ENCODE measurements at places on chromosomes 5 and 9.

GRCh38 chr9:72150661-72151060, 1.4 kb downstream of the GDA start:
- DNase-seq: no peak

DNA sequence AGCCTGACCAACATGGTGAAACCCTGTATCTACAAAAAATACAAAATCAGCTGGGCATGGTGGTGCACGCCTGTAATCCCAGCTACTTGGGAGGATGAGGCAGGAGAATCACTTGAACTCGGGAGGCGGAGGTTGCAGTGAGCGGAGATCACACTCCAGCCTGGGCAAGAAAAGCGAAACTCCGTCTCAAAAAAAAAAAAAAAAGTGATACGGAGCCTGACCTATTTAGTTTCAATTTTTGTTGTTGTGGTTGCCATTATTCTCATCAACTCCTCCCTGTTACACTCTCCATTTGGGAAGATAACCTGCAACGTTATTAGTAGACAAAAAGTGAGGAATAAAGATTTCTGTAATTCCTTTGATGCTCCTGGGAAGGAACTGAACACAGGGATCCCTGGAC, 1.3 kb downstream of the STOM start:
- DNase-seq: no peak

GRCh38 chr5:74462356-74462755, 178.2 kb downstream of the ENC1 start:
- no peak for DNase-seq

GRCh38 chr5:124021066-124021641, 509.2 kb downstream of the CSNK1G3 start:
- DNase-seq: no peak

- DNase-seq: no peak
Measured at GRCh38 chr9:117149996-117150395, 264.9 kb downstream of the ASTN2 start.

- no peak for DNase-seq
Measured at GRCh38 chr5:171127314-171127713, 181.7 kb upstream of the TLX3 start.

- peak; percentile 35 for DNase-seq
Measured at GRCh38 chr9:79264511-79265355, 307.0 kb upstream of the TLE4 start.

DNA sequence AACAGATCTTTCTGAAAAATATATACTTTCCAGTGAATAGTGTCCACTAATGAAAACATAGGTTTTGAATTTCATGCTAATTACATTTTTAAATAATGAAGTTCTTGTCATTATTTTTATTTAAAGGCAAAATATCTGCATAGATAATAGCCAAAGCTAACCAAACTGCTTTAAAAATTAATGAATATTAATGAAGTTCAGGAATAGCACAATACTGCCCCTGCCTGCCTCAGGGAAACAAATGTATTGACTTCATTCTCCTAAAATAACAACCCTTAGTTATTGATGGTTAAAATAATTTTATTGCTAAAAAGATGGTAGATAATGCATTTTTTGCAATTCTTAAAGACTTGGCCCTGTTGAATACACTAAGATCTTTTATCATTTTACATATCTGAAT, 103.6 kb upstream of the SSBP2 start:
- no peak for DNase-seq

- no peak for DNase-seq
Measured at GRCh38 chr9:79889369-79889768, 317.6 kb downstream of the TLE4 start.

DNA sequence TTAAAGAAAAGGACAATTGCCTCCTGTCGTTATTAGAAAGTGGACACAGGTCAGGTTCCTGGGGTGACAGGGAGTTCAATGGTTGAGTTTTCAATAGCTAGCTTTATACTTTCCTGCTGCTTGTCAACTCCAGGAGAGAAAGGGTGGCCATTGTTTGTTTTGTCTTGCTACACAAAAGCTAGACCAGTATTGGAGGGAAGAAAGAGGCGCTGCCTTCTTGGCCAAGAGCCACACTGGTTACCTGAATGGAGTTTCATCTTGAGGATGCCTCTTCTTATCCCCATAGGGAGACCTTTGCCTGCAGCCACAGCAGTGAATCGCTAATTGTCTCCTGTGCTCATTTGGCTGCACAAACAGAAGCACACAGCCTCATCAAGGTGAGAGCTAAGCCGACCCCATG, 279.4 kb upstream of the GRIA1 start:
- DNase-seq: no peak

- DNase-seq: no peak
Measured at GRCh38 chr5:43255704-43256103, 57.5 kb downstream of the HMGCS1 start.

DNA sequence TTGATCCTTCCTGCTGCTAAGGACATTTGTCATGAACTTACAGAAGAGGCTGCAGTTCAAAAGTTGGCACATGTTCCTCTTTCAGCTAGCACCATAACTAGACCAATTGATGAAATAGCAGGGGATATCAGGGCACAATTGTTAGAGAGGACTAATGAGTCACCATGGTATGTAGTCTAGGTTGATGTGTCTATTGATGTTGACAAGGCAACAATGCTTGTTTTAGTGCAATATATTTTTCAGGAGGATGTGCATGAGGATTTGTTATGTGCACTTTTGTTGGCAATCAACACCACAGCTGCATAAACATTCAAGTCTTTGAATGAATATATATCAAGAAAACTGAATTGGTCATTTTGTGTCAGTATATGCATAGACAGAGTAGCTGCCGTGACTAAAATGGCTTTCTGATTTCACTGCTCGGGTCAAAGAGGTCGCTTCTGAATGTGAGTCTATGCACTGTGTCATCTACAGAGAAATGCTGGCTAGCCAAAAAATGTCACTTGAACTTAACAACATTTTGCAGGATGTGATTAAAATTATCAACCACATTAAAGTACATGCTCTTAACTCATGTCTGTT, 68.0 kb downstream of the FGF10 start:
- no peak for DNase-seq

DNA sequence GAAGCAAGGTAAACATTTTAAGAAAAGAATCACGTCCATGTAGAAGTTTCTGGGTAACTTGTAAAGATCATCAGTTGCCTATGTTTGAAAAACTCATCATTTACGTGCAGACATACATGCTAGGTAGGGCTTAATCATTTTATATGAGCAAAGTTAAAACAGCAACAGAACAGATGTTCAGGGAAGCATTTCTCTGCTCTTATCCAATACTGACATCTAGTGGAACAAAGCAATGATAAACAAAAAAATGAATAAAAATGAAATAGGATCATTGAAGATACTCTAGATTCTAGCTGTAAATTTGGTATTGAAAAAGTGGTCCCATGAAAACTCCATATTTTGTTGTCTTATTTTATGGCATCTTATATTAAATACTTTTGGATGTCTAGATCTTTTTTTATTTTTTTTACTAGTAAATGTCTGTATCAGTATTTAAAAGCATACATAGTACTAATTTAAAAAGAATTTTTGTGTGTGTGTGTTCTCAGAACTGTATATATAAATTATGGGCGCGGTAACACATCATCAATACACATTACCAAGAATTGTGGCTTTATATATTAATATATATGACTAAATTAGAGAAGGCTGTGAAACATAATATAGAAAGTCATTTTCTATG, 1050.2 kb downstream of the CDH12 start:
- no peak for DNase-seq

DNA sequence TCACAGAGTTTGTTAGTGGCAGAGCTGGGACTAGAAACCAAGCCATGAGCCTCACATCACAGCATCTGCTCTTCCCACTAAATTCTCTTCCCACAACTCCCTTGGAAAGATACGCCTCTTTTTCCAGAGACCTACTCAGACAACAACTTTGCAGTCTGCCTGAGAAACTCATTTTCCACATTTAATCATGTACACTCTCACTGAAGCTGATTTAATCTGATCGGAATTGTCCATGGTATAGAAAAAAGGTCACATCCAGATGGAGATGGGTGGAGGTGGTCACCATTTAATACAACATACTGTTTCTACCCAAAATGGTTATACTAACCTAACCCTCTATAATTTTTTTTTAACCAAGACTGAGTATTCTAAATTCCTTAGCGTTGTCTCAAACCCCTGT, 366.2 kb downstream of the ENC1 start:
- DNase-seq: no peak

GRCh38 chr5:35854248-35854647, 2.4 kb upstream of the IL7R start:
- DNase-seq: no peak

- DNase-seq: no peak
Measured at GRCh38 chr5:78813906-78814530, 165.4 kb upstream of the LHFPL2 start.

DNA sequence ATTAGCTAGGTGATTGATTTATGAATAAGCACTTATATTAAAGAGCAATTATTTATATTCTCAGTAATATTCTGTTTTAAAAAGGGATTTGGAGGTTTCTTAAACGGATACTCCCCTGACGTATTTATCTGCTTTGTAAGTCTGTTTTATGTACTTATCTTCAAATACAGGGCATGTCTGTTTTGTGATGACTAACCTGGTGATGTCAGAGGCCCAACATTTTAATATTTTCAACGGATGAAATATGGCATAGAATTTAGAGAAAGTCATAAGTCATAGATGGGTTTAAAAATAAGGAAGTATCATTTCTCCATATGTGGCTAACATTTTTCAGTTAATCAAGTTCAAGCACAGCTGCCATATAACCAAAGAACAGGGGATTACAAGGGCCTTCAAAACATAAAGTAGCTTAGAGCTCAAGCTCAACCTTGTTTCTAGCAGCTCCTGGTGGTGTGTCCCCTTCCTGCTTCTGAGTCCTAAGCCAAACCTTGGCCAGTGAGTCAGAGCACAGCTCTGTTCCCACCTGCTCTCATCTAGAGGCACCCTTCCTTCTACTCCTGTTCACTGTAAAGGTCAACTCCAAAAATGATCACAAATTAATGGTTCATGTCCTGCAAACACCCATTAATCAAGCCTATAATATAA, 131.4 kb downstream of the OXCT1 start:
- DNase-seq: no peak

DNA sequence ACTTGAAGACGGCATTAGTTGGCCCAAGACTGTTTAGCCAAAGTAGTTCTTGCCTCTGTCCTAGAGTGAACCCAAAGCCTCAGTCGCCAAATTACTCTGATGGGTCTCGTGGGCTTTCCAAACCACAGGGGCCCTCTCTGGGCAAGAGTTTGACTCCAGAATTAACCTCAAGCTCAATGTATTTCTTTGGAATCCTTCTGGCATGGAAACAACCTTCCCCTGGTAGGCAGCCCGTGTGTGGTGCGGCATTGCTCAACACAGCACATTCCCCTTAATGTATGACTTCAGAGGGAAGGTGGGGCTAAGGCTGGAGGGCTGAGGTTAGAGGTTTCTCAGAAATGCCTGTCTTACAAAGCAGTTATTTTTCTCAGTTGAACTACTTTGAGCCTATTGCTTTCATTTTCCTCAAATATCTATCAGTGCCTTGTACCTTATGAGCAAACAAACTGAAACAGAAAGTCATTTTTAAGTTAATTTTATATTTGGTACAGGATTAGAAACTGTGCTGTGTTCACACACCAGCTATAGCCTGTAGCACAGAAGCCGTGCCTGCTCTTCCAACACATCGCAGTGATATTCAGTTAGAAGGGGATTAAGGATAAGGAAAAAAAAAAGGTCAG, 123.9 kb upstream of the HAPLN1 start:
- DNase-seq: no peak

- DNase-seq: no peak
Measured at GRCh38 chr9:84993105-84993504, 323.6 kb downstream of the NTRK2 start.

GRCh38 chr5:111144352-111144930, 52.3 kb downstream of the WDR36 start:
- DNase-seq: no peak

DNA sequence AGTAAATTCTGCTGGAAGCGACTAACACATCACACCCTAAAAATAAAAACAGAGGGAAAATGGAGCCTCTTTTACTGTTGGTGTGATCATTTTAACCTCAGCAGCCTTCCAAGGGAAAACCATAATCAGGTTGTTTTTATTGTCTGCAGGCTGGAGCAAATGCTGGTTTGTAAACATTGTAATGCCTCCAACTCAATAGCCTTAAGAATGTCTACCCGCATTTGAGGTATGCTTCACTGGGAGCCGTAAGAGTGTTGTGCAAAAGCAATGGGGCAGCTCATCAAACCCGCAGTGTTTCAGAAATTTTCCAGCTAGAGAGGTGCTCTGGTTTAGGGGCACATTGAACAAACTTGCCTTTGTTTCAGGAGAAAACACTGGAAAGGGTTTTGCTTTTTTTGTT, 17.0 kb downstream of the NIM1K start:
- DNase-seq: no peak

- no peak for DNase-seq
Measured at GRCh38 chr9:5846501-5846921, 13.6 kb upstream of the ERMP1 start.

GRCh38 chr9:127415657-127416056, 8.5 kb upstream of the ZNF79 start:
- no peak for DNase-seq

GRCh38 chr9:137053944-137054931, at the start of gene ENTPD2:
Gene ENTPD2, minus strand, starts transcription at chr9:137054061. Its CDS starts 64 bp downstream, at chr9:137053997.
- no peak for DNase-seq

DNA sequence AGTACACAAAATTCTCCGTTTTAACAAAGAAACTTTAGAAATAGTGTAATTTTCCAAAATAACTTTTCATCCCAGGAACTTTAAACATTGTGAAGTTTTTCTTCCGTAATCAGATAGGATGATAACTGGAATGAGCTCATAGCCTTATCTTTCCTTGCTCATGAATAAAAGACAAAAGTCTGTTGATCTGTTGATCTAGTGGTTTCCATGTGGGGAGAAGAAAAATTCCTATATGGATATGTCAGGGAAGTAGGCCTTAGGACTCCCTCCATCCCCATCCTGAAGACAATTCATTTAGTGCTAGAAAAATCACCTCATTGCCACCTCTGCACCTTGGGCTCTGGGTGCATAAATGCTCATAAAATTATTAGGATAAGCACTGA, 266.6 kb downstream of the SMARCA2 start:
- DNase-seq: no peak
